ENCODE measurements at places on chromosomes 2 and 18.

GRCh38 chr2:104487366-104487765, 366.5 kb upstream of the POU3F3 start:
- DNase-seq: no peak

DNA sequence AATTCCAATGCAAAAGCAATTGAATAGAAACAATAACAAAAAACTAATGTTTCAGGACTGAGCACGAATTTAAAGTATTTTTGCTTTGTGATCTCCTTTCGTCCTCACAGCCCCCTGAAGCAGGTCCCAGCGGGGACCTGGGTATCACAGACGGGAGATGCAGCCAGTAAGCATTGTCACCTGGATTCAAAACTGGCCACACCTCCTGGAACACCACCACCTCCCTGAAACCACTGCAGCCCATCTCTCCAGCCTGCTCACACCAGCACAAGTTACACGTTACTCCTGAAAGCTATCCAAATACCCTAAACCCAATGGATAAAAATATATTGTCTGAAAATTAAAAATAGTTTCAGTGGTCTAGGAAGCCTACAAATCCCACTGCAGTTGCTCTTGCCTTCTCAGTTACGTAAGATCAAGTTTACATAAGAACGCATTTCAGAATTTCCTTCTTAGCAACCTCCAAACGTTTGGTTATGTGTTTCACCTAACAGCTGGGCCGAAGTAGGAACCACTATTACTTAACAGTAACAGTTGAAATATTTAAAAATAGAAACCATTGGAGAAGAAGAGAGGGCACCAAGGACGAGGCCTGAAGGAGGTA, 178.0 kb downstream of the HDAC4 start:
- DNase-seq: no peak

GRCh38 chr2:193695367-193695766, 1500.6 kb upstream of the TMEFF2 start:
- DNase-seq: no peak

- no peak for DNase-seq
Measured at GRCh38 chr18:36281936-36282335, 15.6 kb upstream of the FHOD3 start.

GRCh38 chr2:176986487-176986886, 226.1 kb upstream of the HNRNPA3 start:
- no peak for DNase-seq

DNA sequence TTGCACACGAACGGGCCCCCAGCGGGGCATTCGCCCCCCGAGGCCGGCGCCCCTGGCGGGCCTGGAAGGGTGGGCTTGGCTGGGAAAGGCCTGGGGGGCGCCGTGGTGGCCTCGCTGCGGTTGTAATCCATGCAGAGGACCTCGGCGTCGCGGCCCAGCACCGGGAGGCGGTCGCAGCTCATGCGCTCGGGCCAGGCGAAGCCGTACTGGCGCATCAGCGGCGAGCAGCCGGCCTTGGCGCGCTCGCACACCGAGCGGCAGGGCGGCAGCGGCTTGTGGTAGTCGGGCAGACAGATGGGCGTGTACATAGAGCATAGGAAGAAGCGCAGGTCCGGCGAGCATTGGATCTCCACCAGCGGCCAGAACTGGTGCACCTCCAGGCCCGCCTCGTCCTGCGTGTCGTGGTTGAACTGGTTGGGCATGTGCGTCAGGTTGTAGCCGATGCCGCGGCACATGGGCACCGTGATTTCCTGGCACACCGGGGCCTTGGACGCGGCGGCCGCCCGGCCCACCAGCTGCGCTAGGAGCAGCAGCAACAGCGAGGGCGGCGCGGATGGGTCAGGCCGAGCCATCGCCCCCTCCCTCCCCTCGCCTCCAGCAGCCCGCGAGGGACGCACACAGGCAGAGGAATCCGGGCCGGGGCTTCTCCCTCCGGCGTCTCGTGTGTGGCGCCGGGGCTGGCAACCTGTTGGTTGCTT, 1.4 kb downstream of the FZD5 start:
- no peak for DNase-seq

GRCh38 chr2:180413336-180413735, 406.2 kb upstream of the CWC22 start:
- no peak for DNase-seq

DNA sequence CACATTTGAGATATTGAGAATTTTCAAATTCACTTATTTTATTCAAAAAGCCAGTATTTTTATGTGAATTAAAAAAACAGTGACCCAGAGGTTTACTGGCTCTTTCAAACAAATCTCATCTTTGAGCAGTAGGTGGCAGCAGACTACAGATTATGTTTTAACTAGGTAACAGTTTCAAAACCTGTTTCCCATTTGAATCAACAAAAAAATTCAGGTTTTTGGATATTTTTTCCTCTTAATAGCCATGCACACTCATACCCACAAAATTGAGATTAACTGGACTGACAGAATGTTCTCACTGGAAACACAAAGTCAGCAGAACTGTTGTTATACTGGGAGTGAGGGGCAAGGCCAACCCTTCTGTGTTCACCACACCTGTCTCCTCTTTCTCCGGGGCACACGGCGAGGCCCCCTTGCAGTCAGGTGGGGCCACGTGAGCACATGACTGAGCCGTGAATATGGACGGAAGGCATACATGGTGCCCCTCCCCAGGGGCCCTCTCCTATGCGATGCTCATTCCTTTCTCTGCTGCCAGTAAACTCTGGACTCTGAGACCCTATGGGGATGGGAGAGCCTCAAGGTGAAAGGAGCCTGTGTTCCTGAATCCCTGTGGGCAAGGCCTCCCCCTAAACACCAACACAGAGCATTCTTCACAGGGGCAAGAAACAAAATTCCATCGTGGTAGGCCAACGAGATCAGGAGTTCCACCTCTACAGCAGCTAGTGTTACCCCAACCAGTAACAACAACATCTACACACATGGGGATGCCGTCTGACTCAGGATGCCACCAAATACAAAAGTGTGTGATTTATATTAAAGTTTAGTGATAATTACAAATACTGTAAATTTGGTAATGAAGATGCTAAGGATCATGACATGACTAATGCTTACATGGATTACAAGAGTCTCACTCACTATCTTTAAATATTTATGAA, 80.4 kb downstream of the LPIN2 start:
- DNase-seq: peak; percentile 70

GRCh38 chr2:160289831-160290230, 89.8 kb upstream of the ITGB6 start:
- no peak for DNase-seq

DNA sequence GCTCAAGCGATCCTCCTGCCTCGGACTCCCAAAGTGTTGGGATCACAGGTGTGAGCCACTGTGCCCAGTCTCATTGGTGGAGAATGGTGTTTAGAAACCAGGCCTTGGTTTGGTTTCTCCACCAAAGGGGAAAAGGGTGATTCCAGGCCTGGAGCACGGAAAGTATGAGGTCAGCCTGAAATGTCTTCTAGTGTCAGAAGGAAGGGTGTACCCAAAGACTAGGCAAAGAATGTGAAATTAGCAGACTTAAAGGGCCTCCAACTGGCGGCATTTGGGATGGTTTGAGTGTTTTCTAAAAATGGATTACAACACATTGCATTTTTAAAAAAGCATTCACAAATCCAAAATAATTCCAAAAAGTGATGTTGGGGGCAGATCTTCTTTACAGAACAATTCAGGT, 139.6 kb downstream of the SH3BP4 start:
- DNase-seq: peak; percentile 55

DNA sequence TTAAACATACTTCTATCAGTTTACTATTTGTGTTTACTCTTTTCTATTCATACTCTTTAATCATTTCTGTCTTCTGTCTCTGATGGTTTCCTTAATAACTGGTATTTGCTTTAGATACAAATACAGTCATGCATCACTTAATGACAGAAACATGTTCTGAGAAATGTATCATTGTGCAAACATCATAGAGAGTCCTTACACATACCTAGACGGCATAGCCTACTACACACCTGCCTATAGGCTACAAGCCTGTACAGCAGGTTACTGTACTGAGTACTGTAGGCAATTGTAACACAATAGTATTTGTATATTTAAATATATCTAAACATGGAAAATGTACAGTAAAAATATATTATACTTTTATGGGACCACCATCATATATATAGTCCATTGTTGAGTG, 36.3 kb downstream of the VSNL1 start:
- no peak for DNase-seq

GRCh38 chr2:207750345-207750744, 19.4 kb downstream of the FZD5 start:
- no peak for DNase-seq

DNA sequence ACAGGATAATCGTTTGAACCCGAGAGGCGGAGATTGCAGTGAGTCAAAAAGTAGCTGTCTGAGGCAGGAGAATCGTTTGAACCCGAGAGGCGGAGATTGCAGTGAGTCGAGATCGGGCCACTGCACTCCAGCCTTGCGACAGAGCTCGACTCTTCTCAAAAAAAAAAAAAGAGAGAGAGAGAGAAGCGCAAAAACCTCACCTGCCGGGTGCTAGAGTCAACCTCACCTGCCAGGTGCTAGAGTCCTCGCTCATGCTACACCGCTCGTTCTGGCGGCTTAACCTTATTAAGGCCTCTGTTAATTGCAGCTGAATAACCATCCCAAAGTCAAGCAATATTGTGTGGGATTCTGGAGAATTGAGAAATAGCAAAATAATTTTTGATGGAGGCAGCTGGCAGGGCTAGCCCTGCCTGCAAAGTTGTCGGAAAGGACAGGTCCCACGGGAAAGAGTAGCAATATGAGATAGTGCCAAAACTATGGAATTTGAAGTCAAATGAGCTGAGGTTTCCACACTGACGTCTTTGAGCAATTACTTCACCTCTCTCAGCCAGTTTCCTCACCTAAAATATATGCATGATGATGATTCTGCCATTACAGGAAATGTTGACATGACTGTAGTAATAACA, 644 bp upstream of the DYM start:
- DNase-seq: no peak

- no peak for DNase-seq
Measured at GRCh38 chr2:98912957-98913915, 22.8 kb downstream of the CRACDL start.

DNA sequence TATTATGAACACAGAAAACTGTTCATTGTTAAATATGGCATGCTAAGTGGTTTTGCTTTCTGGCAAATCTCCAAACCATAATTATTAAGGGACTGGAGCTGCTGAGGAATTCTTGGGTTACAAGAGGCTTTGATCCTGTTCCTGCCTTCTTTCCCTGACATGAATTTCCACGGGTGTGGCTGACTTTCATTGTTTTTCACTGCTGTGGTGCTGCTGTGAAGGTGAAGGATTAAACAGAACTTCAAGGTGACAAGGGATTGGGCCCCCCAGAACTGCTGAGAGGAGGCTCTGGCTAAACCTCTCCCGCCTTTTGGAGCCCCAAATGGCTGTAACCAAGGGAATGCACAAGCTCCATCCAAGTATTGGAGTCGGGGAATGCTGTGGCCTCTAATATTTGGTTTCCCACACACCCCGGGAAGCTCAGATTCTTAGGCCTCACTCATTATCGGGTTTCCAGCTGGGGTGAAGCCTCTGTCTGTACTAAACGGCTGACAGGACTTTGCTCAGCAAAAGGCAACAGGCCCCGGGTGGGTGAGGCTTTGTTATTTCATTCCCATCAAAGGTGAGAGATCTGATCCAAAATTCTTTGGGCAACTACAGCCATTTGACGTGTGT, 29.0 kb upstream of the ZFP36L2 start:
- DNase-seq: no peak

DNA sequence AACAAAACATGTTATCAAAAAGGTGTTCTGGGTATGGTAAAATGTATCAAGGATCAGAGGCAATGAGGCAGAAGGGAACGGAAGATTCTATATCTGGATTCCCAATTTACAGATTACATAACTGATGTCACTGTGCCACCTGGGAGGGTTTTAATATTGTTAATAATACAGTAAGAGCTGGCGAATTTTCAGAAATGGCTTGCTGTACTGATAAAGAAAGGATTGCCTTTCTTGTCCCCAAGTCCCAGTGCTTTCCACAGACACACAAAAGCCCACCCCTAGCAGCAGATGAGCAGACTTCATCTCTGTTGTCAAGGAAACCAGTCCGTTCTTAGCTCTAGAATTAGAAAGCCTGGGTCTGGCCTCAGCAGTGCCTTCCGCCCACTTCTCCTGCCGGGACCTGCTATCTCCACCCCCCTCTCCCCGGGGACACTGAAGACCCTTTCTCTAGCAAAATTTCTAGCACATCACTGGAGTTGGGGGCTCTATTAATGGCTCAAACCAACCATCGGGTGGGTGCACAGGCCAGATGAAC, 34.3 kb downstream of the ADD2 start:
- DNase-seq: no peak

- no peak for DNase-seq
Measured at GRCh38 chr2:23323917-23324680, 60.9 kb upstream of the KLHL29 start.

- no peak for DNase-seq
Measured at GRCh38 chr2:25337276-25337675, 4.4 kb downstream of the DNMT3A start.

DNA sequence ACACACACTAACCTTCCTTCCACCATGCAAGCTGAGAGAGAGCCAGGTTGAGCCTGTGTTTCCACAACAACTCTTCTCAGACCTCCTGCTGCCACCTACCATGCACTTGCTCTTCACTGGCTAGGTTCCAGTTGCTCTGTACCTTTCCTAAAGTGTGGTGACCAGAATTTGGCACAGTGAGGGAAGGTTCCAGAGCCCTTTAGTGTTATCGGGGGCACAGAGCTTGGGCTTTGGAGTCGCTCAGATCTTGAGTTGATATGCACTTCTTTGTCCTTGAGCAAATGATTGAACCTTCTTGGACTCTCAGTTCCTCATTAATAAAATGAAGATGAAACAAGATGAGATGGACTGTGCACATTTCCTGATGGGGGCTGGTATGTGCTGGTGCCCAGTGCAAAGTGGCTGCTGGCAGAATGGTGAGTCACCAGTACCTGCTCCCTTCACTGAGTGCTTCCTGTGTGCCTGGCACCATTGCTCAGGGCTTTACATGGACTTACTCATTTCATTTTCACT, 47.1 kb downstream of the NEDD4L start:
- DNase-seq: no peak

DNA sequence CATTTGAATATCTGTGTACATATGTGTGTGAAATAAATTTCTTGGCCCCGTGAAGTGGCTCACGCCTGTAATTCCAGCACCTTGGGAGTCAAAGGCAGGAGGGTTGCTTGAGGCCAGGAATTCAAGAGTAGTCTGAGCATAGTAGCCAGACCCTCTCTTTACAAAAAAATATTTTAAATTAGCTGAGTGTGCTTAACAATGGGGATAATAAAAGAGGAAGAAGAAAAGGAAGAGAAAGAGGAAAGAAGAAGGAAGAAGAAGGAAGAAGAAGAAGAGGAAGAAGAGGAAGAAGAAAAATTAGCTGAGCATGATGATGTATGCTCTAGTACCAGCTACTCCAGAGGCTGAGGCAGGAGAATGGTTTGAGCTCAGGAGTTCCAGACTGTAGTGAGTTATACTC, 52.1 kb upstream of the XPO1 start:
- DNase-seq: no peak

GRCh38 chr2:1744446-1745170, at the start of gene PXDN:
TSS of gene PXDN (minus strand) at chr2:1744515. CDS start at chr2:1744455, 60 bp downstream.
- peak; percentile 86 for DNase-seq

- peak; percentile 45 for DNase-seq
Measured at GRCh38 chr18:14086458-14087231, 45.6 kb downstream of the ZNF519 start.

All from AG08395 (cell line).